Esophagus squamous epithelium (tissue), 5 donors: ENCODE measurements at places on chromosomes 11 and 22.

- no peak overlapping the region for H3K4me3 ChIP-seq
- H3K4me1 ChIP-seq: no peaks in the 10 kb centered on the region
- no peaks in the 10 kb centered on the region for H3K36me3 ChIP-seq
- H3K27ac ChIP-seq: no peak overlapping the region
- no peaks in the 10 kb centered on the region for H3K27me3 ChIP-seq
Observed at GRCh38 chr22:49326558-49326957, 501.1 kb downstream of the BRD1 start.

GRCh38 chr22:26981111-26981510 lies 323.7 kb downstream of the MIAT start:
- H3K27ac ChIP-seq: no peak overlapping the region
- no peaks in the 10 kb centered on the region for H3K27me3 ChIP-seq
- H3K4me1 ChIP-seq: no peaks in the 10 kb centered on the region
- H3K4me3 ChIP-seq: no peak overlapping the region
- H3K36me3 ChIP-seq: no peaks in the 10 kb centered on the region
- DNase-seq: no peak

GRCh38 chr11:111655924-111656323 lies 53.7 kb downstream of the SIK2 start:
- DNase-seq: no peak
- no peak overlapping the region for H3K27ac ChIP-seq
- H3K36me3 ChIP-seq: no peaks in the 10 kb centered on the region

- no peak for DNase-seq
- H3K27me3 ChIP-seq: no peaks in the 10 kb centered on the region
- no peak overlapping the region for H3K4me3 ChIP-seq
- no peaks in the 10 kb centered on the region for H3K36me3 ChIP-seq
Observed at GRCh38 chr11:130815097-130815802, 101.0 kb downstream of the SNX19 start.
